ENCODE measurements at places on chromosomes 16 and 17.

DNA sequence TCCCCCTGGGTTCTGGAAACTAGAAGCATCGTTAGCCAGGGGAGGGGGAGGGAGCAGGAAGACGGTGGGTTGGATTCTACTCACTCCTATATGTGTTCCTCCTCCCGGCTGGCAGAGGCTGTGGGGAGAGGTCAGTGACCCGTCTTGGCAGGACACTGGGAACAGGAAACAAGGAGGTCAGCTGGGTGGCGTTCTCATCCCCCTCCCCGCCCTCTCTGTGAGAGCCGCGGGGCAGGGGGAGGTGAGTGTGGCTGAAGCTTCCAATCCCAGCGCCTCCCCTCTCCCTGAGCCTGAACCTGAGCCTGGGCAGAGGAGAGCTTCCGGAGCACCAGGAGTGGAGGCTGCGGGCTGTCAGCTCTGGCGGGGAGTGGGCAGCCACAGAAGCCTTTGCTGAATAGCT lies 12.5 kb downstream of the GPRC5C start:
- no peak for DNase-seq

DNA sequence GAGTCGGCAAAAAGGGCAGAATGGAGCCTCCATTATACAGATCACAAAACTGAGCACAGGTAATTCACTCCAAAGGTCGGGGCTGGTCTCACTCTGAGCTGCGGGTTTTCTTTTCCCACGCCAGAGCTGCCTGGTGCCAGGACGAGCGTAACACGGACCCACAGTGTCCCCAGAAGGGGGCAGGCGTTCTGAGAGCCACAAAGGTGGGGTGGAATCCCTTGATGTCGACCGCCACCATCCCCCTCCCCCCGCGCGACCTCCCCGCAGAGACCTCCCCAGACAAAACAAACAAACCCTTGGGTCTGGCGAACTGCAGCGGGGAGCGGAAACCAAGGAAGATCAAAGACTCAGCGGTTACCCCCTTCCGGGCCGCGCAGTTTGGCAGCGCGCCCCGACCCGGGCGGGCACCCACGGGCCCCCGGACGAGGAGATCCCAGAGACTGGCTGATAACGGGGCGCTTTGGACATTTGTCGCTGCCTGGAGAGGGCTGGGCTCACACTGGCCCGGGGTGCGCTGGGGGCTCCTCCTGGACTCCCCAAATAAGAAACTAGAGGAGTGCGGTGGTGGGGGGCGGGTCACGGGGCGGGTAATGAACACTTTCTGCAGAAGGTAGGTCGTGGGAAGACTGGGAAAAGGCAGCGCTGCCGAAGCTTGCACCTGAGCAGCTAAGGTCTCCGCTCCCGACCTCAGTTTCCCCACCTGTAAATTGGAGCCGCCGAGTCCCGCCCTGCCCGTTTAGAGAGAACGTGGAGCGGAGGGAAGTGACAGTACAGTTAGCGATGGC lies 664 bp upstream of the NKD1 start:
- no peak for DNase-seq

DNA sequence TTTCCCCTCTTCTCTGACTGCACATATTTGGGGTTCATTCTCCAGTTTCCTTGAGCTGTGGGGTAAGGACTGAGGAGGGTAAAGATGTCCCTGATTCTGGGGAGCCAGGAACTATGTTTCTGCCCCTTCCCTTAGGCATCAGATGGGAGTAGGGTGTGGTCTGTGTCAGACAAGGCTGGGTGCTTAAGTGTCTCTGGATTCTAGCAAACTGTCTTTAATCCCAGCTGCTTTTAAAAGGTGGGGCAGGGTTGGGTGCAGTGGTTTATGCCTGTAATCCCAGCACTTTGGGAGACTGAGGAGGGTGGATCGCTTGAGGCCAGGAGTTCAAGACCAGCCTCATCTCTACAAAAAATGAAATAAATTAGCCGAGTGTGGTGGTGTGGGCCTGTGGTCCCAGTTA lies 13.0 kb downstream of the LASP1 start:
- no peak for DNase-seq

GRCh38 chr17:852349-852748 lies 70.2 kb downstream of the MRM3 start:
- DNase-seq = no peak

DNA sequence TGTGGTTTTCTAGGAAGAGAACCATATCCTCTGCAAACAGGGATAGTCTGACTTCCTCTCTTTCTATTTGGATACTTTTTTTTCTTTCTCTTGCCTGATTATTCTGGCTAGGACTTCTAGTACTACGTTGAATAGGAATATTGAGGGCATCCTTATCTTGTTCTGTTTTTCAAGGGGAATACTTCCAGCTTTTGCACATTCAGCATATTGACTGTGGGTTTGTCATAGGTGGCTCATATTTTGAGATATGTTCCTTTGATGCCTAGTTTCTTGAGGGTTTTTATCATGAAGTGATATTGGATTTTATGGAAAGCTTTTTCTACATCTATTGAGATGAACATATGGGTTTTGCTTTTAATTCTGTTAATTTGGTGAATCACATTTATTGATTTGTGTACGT lies 269.8 kb downstream of the MAP2K6 start:
- no peak for DNase-seq

DNA sequence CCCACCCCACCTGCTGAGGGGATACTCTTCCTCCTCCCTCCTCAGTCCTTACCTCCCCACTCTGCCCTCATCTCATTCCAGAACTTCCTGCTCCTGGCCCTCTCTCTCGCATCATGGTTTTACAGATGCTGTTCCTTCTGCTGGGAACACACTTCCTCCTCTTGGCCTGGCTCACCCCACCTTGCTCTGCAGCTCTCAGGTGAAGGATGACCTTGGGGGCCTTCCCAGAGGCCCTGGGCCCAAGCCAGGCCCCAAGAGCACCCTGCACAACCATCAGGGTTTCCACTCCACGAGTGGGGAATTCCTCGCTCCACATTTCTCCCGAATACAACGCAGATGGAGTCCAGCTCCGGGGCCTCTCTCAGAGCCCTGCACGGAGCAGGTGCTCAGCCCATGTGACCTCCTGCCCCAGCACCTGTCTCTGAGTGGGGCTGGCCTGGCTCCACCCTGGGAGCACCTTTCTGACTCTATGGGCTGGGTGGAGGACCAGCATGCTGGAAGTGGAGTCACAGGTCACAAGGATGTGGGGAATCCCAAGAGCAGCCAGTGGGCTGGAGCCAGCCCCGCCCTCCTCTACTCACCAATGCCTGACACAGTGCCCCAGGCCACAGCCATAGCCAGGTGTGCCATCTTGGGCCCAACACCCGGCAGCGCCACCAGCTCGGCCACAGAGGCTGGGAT lies 4.5 kb downstream of the NTHL1 start:
- DNase-seq = no peak

- no peak for DNase-seq
Observed at GRCh38 chr17:20273741-20274500, 193.4 kb downstream of the LGALS9B start.

- DNase-seq = no peak
Observed at GRCh38 chr17:81042606-81043005, 7.7 kb downstream of the BAIAP2 start.

DNA sequence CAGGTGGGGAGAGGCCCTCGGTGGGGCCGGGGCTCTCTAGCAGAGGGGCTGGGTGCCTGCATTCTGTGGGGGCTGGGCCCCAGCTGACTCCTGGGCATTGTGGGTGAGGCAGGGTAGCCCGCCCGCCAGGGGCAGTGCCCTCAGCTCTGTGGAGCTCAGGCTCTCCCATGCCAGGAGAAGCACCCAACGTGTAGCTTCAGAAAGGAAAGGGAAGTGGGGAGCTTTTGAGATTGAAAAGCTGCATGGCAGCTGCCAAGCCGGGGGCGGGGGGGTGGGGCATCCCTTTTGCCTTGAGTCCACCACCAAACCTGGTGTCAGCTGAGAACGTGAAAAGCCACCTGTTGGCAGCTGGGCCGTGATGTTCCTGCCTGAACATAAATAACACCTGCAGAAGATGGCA lies 192.1 kb upstream of the CIBAR2 start:
- DNase-seq = no peak

GRCh38 chr16:84986879-84987278 lies 24.5 kb downstream of the ZDHHC7 start:
- DNase-seq = no peak

GRCh38 chr16:53511084-53511402 lies 8.0 kb upstream of the AKTIP start:
- no peak for DNase-seq

DNA sequence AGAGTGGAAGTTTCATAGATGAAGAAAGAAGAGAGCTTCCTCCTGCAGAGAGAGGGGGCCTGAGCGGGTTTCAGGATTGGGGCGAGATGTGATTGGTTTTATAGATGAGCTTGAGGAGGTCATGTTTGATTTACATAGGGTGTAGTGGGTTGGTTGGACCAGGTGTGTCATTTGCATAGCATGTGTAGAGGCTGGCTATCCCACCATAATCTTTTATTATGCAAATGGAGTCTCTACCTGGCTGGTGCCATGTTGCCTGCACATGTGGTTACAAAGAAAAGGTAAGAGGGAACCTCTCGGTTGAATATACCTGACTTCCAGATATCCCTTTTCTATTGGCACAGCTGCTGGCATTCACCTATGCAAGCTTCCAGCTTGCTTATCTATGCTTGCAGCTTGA lies 228.1 kb downstream of the BCAS3 start:
- no peak for DNase-seq

GRCh38 chr17:43579566-43580140 lies 33.5 kb upstream of the ETV4 start:
- peak; percentile 90 for DNase-seq

DNA sequence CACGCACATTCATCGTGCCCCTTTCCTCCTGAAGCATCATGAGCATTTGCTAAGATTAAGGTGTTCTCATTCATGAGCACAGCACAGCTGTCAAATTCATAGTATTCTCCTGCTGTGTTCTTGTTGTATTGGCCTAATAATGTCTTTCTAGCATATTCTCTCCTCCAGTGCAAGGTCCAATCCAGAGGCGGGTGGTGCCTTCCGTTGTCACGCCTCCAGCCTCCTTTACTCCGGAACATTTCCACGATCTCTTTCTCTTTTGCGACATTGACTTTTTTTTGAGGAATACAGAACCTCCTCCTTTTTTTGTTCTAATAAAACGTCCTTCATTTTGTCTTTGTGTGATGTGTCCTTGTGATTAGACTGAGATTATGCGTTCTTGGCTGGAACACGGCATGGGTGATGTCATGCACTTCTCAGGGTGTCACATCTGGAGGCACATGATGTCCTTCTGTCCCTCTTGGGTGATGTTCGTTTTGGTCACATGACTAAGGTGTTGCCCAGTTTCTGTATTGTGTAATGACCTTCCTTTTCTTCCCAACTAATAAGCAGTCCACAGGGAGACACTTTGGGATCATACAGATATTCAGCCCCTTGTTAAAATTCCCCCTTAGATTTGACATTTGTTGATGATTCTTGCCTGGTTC lies 66.3 kb downstream of the CLEC16A start:
- DNase-seq = no peak

DNA sequence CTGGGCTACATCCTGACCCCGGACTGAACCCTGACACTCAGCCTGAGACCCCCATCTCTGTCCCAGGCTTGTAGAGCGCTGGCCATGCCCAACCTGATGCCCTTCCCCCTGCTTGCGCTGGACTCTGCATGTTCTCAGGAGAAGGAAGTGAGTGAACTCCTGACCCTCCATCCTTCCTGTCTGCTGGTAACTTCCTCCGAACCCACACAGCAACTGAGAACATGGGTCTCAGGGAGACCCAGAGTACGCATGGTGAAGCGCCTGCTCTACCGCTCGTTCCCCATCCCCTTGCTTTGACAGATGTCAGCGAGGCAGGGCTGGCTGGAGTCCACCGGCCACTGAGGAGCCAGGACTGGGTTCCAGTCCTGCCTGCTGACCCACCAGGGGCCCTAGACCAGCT lies 6.1 kb downstream of the CAMKK1 start:
- DNase-seq = no peak

GRCh38 chr17:8861495-8862181 lies 5.8 kb downstream of the PIK3R6 start:
- DNase-seq = no peak

DNA sequence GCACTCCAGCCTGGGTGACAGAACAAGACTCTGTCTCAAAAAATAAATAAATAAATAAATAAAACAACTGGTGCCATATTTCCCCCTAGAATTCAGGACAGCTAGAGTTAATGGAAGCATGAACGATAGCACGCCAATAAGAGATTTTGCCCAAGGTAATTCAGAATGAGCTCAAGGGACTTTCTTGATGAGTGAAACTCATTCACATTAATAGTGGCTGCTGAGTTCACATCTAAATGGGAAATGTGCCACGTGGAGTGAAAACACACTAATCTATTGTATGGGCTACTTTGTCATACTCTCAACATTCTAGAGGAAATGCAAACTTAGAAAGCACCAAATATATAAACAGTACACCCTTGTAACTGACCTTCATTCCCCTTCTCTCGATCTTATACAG lies 47.4 kb upstream of the PSMD7 start:
- DNase-seq = no peak

DNA sequence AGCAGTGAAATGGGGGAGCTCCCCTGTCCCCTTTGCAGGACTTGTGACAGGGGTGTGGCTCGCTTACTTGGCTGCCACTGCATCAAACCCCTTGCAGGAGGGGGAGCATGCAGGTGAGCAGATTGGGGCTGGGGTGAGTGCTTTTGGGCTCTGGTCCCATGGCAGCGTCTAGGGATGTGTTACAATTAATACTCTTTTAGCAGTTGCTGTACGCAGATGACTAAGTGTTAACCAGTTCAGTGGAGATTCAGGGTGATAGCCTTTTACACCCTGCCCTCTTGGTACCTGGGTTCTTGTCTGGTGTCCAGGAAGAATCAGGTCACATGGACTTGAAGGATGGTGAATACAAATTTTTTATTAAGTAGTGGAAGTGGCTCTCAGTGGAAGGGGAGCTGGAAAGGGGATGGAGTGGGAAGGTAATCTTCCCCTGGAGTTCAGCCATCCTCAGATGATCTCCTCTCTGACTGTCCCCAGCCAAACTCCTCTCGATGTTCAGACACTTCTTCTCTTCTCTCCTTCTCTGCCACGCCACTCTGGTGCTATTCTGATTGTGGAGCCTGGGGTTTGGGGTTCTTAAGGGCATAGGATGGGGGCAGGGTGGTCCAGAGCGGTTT lies 100.1 kb downstream of the MARF1 start:
- no peak for DNase-seq

DNA sequence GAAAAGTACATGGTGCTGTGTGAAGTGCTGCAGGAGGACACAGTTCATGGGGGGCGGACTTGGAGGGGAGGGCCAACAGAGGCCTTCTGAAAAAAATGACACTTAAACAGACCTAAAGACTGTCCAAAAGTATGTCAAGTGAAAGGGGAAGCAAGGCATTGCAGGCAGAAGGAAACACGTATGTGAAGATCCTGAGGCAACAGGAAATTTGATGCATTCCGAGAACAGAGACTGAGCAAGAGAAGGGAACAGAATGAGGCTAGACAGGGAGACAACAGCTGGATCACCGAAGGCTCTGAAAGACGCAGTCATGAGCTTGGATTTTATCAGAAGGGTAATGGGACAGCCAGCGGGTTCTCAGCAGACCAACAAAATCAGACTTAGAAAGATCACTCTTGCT lies 1.1 kb downstream of the IFT20 start:
- no peak for DNase-seq

GRCh38 chr16:11240636-11241473 lies 15.1 kb downstream of the SOCS1 start:
- no peak for DNase-seq
